ENCODE measurements at places on chromosomes 3 and 15. TPM values are rescaled to one million over a fixed set of nuclear protein-coding genes. Genes with fewer than 3 reads are reported as not detected.
A peak's percentile ranks its signal among the peaks of the same experiment; 100 is the strongest.

GRCh38 chr3:84108442-84108971 lies 850.3 kb upstream of the CADM2 start:
- DNase-seq, result no peak

GRCh38 chr3:153246806-153247205 lies 84.8 kb downstream of the RAP2B start:
- peak; percentile 87 for DNase-seq

GRCh38 chr3:186828340-186828739 lies 14.2 kb upstream of the ADIPOQ start:
- no peak for DNase-seq

DNA sequence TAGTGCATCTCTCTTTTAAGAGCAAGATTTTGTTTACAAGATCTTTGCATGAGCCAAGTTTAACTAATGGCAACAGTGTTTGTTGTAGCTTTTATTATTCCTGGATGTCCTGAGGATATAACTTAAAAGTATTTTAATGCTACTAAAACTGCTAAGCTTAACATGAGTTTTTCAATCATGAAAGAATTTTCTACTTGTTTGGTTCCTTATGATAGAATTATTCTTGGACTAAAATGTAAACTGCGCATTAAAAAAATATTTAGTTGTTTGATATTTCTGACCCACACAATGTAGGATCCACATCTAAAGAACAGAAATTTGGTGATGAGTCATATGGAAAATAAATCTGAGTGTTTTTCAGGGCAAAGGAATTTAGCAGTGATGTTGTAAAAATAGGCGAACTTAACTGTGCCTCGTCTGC lies 70.8 kb downstream of the RAP2B start:
- peak; percentile 90 for DNase-seq

Gene CLRN1
- not detected for polyA plus RNA-seq

Gene SORD
- polyA plus RNA-seq, result 20.7 TPM

DNA sequence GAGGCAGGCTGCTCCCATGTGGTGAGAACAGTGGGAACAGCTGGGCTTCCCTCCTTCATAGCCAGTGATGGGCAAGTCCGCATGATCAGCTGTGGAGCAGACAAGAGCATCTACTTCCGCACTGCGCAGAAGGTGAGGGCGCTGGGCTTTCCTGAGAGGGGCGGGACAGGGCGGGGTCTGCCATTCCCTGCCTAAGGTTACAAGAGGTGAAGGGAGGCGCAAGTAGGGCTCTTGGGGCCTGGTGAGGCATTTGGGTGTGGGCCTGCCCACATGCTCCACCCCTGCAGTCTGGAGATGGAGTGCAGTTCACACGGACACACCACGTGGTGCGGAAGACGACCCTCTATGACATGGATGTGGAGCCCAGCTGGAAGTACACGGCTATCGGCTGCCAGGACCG lies 10.6 kb upstream of the JMJD7 start:
- DNase-seq, result no peak

Gene SOX14
- not detected for polyA plus RNA-seq

Gene GPR62
- polyA plus RNA-seq, result not detected

Gene GREM1
- polyA plus RNA-seq, result 2,694 TPM

Gene GRM2
- polyA plus RNA-seq, result 0.09 TPM

DNA sequence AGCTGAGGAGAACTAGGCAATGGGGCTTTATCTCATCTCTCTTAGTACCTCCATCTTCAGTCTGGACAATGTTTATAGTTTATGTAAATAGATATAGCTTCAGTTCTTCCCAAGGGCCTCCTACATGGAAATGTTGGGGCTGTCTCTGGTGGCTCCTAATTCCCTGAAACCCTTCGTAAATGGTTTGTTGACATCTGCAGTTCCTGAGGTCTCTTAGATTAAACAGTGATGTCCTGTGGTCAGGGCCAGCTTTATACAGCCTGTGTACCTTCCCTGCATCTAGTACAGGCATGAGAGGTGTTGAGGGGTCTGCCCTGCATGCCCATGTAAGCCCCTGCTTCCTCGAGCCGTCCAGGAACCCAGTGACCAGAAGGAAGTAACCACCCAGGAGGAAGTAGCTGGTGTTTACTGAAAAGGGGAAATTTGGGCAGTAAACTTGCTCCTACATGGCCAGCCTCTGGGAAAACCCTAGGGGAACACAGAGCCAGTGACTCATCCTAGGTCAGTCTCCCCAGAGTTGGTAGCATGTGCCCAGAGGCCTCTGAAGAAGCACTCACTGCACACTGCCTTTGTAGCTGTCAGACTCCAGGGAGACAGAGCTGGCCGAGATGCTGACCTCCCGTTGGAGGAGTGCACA lies 4.7 kb upstream of the TBC1D2B start:
- no peak for DNase-seq

GRCh38 chr3:11672363-11672762 lies 28.6 kb upstream of the VGLL4 start:
- no peak for DNase-seq

DNA sequence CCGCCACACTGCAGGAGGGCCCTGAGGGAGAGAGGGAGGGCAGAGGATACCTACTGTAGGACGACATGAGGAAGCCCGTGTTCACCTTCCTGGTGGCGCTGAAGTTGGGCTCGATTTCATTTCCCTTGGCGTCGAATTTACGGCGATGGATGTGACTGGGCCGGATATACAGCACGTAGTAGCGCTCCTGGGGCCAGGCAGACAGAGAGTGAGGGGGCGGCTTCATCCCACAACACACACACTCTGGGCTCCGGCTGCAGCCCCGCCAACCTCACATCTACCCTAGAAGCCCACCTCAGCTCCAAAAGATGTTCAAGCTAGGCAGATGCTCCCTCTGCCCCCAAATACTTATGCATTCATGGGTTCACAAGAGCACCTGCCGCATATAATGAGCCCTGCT lies 4.5 kb downstream of the ARPIN start:
- no peak for DNase-seq

DNA sequence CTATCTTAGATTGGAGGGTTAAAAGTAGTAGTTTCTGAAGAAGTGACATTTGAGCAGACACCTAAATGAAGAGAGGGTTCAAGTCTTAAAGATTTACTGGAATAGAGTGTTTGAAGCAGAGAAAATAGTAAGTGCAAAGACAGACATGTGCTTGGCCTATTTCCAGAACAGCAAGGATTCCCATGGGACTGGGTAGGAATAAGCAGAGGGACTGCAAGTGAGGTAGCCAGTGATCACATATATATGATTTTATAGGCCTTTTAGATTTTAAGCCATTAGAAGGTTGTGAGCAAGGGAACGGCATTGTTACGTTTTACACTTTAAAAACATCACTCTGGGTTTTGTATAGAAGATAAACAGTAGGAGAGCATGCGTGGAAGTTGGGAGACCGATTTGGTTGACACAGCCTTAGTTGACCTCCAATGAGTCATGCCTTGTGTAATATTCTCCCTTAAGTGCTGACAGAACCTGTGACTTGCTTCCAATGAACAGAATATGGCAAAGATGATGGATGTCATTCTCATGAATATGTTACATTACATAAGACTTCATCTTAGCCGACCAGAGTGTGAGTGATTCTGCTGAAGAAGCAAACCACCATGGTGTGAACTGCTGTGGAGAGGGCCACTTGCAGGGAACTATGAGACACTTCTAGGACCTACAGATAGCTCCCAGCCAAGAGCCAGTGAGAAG lies 37.1 kb upstream of the SLC4A7 start:
- peak; percentile 49 for DNase-seq

Gene SHC4
- polyA plus RNA-seq, result 0.74 TPM

Gene HTR3C
- not detected for polyA plus RNA-seq

Gene HIGD2B
- not detected for polyA plus RNA-seq

DNA sequence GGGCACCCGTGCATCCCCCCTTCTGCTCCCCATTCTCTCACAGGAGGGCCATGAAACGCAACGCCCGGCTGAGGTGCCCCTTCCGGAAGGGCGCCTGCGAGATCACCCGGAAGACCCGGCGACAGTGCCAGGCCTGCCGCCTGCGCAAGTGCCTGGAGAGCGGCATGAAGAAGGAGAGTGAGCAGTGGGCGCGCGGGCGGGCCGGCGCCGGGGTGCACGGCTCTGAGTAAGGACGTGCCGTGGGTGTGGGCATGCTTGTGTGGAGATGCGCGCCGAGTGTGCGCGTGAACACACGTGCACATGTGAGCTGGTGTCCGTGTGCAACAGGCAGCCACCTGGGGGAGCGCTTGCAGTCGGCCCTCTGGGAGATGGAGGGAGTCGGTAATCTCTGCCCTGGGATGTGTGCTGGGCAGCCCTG lies 28.1 kb downstream of the NR1I2 start:
- DNase-seq, result no peak

GRCh38 chr3:8581806-8582445 lies 62.7 kb downstream of the SSUH2 start:
- no peak for DNase-seq

GRCh38 chr15:64883997-64884511 lies 27.6 kb upstream of the ANKDD1A start:
- DNase-seq, result peak; percentile 50

Gene IL17RB
- 0.36 TPM for polyA plus RNA-seq

DNA sequence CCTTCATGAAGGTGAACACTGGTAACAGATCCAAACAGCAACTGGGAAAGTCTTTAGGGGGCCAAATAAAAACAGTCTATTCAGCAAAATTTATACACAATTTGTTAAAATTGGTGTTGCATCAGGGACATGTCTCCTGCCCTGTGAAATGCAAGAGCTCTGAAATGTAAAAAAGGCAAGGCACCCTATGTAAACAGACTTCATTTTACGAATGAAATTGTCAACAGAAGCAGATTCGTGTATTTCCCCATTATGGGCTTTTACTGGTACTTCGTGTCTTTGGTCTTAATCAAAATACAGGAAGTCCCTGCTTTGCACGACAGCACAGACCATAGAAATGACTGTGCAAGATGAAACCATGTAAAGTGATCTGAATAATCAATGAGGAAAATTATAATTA lies 127.3 kb upstream of the THBS1 start:
- no peak for DNase-seq

- DNase-seq, result no peak
Measured at GRCh38 chr3:66985336-66985920, 12.7 kb upstream of the KBTBD8 start.

DNA sequence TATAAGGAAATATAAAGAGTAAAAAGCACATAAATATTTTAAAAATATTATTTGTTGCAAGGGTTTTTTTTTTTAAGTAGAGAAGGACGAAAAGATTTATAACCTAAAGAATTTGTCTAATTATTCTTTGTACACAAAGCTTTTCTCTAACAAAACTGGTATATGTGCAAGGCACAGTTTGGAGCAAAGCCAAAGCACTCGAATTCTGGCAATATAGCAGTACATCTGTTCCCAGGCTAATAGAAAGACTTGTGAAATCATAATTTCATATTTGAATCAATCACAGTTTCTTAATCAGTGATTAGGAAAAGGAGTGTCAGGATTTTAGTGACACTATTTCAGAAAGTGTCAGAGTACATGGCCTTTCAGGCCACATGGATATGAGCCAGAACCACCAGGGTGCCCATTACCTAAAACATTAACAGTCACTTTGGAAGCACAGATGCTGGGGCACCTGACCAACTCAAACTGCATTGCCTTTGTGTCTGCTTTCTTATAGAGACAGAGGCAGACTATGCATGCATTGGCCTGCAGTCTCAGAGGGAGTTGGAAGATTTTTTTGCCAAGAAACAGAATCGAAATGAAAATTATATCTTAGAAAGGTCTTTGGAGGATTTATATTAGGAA lies 651.8 kb upstream of the SGO1 start:
- no peak for DNase-seq

DNA sequence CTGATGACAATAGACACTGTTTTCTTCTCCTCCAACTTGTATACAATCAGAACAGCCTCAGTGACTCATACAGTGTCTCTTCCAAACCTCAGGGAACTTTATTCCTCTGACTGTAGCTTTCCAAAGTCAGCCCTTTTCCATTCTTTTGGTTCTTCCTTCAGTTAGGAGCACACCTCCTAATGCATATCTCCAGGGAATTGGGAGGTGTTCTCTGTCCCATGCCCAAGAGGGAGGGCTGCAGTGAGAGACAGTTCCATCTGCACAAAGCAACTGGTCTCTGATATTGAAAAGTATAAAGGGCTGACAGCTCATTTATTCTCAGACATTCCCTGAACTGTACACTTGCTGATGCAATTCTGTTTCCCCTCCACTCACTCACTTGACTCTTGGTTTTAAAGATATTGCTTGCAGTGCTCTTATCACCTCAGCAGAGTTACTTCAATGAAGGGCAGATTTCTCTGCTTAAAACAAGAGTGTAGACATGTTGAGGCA lies 337.8 kb upstream of the TBC1D5 start:
- DNase-seq, result no peak

- DNase-seq, result no peak
Measured at GRCh38 chr15:94749811-94750617, 518.7 kb downstream of the MCTP2 start.

Gene BCL6
- 17.4 TPM for polyA plus RNA-seq

- no peak for DNase-seq
Measured at GRCh38 chr3:136939489-136939888, 18.3 kb upstream of the IL20RB start.

DNA sequence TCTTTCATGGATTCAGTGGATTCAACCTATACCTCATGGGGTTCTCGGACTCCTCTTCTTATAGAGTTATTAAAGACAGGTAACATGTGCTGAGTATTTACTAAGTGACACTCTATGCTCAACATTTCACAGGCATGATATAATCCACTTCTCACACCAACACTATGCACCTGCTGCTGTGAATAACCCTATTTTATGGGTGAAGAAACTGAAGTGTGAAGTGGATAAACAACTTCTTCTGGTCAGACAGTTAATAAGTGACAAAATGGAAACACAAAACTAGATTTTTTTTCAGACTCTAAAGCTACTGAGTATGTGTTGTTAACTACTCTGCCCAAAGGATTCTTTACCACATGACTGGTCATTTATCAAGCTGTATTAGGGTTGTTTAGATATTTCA lies 403.5 kb downstream of the DIPK2A start:
- DNase-seq, result no peak

DNA sequence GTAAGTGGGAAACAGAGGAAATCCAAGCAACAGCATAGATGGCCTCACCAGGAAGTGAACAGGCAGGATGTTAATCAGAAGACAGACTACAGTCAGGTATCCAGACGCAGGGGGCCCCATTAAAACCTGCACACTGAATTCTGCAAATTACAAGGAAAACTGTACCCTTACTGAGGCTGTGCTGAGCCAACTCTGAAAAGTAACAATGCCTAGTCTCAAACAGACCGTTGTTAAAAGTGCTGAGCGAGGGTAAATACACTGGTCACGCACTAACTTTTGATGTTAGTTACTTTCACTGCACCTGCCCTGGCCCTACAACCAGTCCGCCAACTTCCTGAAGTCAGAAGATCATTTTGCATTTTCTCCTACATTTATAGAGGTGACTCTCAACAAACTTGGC lies 1.0 kb downstream of the TAMM41 start:
- DNase-seq, result no peak

Gene GBE1
- polyA plus RNA-seq, result 62.8 TPM

Gene ZNF80
- not detected for polyA plus RNA-seq

Gene AP3S2
- 23.5 TPM for polyA plus RNA-seq

Data from BJ (cell line).